HCT116 (cell line): ENCODE measurements at places on chromosomes 3 and 15.

DNA sequence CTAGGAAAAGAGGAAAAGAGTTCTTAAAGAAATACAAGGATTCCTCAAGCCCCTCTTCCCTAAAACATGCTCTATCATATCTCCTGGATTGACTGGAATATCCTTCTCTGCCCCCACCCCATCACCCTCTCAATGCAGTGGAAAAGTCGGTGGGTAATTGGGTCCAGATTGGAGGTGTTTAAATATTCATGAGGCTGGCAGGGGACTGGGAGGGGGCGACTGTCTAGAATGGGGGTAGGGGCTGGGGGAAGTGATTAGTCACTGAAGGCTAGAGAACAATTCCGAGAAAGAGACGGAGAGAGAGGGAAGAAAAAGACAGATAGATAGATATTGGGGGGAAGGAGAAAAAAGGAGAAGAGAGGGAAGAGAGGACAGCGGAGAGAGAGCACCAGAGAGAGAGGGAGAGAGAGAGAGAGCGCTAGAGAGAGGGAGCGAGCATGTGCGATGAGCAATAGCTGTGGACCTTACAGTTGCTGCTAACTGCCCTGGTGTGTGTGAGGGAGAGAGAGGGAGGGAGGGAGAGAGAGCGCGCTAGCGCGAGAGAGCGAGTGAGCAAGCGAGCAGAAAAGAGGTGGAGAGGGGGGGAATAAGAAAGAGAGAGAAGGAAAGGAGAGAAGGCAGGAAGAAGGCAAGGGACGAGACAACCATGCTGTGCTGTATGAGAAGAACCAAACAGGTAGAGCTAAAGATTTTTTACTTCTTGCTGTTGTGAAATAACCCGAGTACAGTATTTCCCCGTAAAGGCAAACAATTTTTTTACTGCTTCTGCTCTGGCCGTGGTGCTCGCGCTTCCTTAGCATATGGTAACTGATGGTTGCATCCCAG lies at the start of gene GAP43:
TSS of gene GAP43 (plus strand) at position 467 of the 825 bp plus-strand sequence. CDS start at position 647, 180 bp downstream.
- no peak for DNase-seq

- no peak for DNase-seq
These were observed 244.3 kb downstream of the CHL1 start for GRCh38 chr3:440826-441225.

DNA sequence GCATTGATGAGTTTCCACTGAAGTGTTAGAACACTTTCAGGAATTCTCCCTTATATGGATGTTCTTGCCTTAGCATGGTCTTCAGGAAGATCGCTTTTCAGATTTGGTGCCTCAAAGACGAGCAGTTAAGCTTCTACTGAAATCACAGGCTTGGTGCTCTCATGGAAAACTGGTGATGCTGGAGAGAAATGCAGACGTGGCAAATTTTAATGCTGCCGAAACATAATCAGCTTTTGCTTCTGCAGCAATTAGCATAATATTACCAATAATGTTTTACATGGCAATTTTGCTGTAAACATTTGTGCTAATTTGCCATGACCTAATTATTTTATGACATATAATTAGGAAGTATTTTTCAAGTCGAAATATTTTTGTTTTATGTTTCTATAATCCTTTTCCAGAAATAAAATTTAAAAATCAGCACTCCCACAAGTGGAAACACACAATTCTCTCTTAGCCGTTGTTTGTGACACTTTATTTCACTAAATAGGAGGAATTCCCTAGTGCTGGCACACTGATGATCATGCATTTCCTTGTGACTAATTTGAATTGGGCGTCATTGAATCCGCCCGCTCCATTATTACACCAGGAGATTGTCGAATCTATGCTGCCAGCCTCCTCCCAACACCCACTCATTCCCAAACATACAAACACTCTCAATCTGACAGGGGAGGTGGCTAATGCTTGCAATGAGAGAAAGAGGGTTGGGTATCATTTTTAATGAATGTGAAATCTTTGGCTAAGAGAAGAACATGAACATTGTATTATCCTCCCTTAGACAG lies 506.8 kb upstream of the PPP2R3A start:
- no peak for DNase-seq

DNA sequence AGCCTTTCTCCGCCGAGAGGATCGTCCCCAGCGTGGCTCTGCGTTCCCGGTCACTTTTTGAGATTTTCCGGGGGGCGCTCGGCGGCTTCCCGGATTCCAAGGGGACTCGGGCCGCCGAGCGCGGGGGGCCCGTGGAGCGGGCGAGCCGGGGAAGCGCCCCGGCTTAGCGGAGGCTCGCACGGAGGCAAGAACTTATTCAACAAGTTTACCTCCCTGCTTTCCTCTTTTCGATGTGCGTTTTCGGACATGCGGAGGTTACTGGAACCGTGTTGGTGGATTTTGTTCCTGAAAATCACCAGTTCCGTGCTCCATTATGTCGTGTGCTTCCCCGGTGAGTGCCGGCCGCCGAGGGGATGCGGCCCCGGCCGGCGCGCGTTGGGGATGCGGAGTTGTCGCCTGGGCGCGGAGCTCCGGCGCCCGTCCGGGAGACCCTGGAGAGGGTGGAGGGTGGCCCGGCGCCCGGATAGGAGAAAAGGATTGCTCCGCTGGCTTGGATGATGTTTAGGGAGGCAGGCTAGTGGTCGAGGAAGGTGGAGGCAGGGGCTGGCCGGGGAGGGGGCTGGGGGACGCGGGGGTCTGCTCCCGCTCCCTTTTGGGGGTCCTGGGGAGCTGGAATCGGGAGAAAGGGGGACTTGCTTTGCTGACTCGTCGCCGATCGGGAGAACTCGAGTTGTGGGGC lies 810 bp downstream of the PTPRG start:
- DNase-seq = no peak

GRCh38 chr3:125386811-125387210 lies 11.7 kb upstream of the ZNF148 start:
- DNase-seq = no peak

DNA sequence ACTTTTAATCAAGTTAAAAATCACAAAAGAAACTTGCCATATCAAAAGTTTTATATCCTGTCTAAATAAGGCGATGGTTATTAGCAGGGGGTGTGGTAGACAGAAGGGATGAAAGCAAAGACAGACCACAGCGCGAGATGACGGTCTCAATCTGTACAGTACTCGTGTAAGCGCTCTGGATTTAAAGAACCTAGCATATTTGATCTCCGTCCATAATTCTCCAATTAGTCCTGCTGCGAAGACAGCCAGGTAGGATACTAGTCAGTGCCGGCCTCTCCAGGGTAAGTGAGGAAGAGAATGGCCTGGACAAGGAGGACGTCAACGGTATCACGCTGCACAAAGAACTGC lies 701 bp downstream of the SGO1 start:
- no peak for DNase-seq
